ENCODE measurements at places on chromosomes 7 and 10.
A peak's percentile ranks its signal among the peaks of the same experiment; 100 is the strongest.

DNA sequence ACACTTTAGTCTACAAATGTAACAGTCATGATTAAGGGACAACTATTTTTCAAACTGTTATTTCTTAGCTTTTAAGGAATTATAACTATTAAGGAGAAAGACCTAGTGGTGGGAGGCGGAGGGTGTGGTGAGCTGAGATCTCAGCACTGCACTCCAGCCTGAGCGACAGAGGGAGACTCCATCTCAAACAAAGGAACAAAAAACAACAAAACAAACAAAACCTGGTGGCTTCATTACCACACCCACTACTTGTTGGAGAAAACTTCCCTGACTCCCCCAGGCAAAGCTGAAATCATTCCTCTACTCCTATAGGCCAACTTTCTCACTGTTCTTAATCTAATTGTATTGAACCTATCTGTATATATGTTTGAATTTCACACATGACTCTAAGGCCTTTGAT lies 3.2 kb downstream of the POLR1F start:
- no peak for DNase-seq

DNA sequence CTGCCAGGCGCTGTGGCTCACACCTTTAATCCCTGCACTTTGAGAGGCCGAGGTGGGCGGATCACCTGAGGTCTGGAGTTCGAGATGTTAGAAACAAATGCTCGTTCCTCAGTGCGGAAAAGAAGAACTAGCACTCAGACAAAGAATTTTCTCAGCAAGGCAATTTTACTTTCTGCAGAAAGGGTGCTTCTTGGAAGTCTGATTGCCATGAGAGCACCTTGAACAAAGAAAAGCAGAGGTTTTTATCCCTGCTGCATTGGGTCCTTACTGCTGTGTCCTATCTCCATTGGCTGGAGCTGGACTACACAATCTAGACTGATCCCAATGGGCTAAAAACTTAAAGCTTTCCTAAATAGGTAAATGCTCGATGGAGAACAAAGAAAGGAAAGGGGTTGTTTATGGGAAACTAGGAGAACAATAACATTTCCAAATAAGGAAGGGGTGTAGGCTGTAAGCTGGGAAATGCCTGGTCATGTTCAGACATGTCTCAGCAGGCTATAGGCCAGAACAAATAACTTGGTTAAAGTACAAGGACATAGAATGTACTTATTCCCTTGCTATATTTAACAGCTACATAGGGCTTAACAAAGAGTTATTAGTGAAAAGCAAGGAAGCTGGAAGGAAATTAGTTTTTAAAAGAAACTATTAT lies 26.1 kb upstream of the ACTR3B start:
- DNase-seq, result no peak

GRCh38 chr10:102312683-102313082 lies 67.4 kb downstream of the GBF1 start:
- DNase-seq, result no peak

DNA sequence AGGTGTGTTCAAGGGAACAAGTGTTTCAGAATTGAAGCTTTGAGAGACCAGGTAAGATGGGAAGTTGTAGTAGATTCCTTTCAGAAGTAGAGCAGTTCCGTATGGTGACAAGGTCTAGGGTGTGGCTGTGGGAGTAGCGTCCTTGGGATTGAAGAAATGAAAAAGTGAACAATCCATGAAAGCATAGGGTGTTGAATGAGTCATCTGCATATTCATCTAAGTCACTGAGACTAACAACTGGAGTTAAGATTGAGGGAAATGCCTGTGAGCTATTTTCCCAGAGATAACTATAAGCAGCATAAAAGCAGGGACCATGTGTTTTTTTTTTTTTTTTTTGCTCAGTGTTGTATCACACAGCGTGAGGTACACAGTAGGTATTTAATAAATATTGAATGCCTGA lies 134.8 kb downstream of the PHTF2 start:
- DNase-seq, result no peak

- no peak for DNase-seq
Measured at GRCh38 chr10:62873866-62874265, 57.7 kb upstream of the EGR2 start.

- no peak for DNase-seq
Measured at GRCh38 chr10:98492763-98493162, 46.0 kb upstream of the HPS1 start.

DNA sequence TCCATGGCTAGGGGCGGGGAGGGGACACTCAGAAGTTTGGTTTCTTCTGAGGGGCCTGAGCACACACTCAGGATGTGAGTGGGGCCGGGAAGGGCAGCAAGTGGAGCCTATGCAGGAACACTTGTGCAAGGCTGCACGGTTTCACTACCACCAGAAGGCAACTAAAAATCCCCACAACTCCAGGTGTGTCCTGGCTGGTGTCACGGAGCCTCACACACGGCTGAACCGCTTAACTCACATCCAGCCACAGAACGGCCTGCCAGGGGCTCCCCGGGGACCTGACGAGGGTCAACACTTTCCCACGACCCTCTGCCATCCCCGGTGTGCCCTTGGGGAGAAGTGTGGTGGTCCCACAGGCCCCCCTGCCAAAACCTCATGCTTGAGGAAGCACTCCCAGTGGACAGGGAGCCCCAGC lies 173.9 kb downstream of the ELFN1 start:
- no peak for DNase-seq

- no peak for DNase-seq
Measured at GRCh38 chr10:16231734-16232435, 204.9 kb upstream of the PTER start.

- DNase-seq, result no peak
Measured at GRCh38 chr7:147547252-147547897, 1043.2 kb upstream of the C7orf33 start.

DNA sequence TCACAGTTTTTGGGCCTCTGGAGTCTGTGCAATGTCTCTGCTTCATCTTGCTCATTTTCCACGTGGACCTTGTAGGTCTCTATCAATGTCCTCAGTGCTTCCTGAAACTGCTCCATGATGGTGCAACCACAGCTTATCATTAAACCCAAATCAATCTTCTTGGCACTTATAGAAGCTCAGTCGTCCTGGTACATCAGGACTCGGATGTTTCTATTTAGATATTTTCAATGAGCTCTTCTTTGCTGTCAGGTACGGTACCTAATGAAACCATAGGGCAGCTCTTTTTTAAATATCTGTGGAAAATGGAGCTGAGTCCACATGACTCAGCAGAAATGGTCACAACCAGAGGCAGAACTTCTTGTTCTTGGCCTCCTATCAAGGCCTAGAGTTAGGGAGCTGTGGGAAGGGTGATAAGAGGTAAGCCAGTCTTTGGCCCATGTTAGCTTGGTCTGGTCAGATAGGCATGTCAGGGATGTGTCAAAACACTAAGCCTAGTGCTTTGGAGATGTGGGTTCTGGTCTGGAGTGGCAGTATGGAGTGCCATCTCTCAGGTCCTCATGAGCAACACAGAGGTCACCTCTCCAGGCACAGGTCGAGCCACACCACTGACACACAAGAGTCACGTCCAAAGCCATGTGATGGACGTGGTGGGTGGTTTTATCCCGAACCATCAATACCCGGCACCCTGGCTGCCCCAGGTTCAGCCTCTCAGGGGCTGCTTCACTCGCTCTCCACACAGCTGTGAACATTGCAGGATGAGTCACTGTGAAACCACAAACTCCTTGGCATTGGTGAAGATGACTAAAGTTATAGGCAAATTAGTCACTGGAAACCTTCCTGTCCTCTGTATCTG lies 87.0 kb downstream of the TBXAS1 start:
- DNase-seq, result peak; percentile 40

DNA sequence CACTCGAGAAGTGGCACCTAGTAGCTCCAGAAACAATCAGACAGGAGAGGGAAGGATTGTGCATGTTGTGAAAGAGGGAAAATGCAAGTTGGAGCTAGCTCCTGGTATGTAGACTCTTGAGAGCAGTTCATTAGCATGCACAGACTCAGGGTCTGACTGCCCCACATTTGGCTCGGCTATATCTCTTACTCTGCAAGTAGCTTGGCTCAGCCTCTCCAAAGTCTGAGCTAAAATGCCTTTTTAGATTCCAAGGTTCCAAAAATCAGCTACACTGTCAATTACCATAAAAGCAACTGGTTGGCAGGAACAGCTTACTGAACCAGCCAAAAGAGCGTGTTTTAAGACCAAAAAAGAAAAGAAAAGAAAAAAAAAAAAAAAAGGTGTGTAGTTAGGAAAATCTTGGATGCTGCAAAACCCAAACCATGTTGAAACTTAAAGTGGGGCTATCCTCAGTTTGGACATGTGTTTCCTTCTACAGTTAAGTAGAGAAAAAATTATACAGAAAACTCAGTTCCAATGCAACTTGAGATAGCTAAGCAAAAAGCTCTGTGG lies 65.5 kb downstream of the MKX start:
- DNase-seq, result no peak

DNA sequence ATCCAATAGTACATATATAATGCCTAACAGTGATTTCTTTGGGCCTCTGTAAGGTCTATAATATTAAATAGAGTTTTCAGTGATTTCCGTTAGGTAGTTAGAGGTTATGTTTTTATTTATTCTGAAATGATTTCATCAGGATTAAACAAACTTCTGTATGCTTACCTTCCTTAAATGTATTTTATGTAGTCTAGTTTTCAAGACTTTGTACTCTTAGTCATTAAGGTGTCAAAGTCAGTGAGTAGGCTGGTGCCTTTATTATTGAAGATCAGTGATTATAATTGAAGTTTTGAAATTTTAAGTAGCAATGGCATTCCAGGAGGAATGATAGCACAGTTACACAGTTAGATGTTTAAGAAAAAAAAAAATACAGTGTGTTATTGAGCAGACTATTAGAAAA lies 20.7 kb downstream of the GNAI1 start:
- DNase-seq, result no peak

- DNase-seq, result no peak
Measured at GRCh38 chr10:31098046-31098445, 66.4 kb upstream of the ZNF438 start.

GRCh38 chr10:49615721-49616120 lies 1.9 kb downstream of the CHAT start:
- no peak for DNase-seq

- no peak for DNase-seq
Measured at GRCh38 chr7:157896774-157897555, 560.2 kb downstream of the DNAJB6 start.

DNA sequence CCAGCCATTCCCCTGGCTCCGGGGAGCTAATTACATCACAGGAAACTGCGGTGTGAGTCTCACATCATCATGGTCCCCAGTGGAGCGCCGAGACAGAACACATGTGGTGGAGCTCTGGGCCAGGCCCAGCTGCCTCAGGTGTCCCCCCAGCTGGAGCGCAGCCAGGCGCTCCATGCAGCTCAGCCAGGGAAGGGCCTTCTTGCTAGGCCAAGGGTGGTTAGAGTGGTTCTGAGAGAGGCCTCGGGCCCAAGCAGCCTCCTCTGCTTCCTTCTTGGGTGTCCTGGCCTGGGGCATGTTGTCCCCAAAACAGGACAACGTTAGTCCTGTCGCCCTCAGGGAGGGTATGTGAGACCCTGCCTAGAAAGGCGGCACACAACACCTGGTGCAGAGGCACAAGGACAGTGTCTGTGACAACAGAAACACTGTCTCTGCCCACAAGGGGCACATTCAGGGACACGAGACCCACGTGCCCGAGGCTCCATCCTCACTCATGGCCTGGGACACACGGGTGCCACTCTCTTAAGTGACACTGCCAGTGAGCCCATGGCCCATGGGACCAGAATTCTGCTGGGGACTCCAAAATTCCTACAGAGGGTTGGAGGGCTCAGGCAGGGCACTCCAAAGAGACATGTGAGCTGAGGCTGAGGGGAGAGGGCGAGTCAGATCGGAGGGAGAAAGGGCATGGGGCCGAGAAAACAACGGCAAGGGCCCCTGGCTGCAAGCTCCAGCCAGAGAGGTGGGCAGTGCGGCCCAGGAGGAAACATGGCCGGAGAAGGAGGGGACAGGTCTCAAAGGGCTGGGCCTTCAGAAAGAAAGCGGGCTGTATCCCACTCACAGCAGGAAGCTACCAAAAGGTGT lies 37.0 kb upstream of the RET start:
- no peak for DNase-seq

GRCh38 chr7:91267171-91267955 lies 3.1 kb downstream of the FZD1 start:
- DNase-seq, result no peak

DNA sequence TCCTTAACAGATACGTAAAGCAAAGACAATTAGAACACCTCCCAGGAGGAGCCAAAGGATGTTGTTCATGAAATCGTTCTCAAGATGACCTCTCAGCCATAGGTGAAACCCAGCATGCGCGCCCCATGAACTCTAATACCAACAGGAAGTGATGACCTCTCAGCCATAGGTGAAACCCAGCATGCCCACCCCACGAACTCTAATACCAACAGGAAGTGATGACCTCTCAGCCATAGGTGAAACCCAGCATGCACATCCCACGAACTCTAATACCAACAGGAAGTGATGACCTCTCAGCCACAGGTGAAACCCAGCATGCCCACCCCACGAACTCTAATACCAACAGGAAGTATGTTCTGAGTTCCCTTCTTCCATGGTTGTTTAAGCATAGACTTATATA lies 205.2 kb upstream of the ADARB2 start:
- no peak for DNase-seq

DNA sequence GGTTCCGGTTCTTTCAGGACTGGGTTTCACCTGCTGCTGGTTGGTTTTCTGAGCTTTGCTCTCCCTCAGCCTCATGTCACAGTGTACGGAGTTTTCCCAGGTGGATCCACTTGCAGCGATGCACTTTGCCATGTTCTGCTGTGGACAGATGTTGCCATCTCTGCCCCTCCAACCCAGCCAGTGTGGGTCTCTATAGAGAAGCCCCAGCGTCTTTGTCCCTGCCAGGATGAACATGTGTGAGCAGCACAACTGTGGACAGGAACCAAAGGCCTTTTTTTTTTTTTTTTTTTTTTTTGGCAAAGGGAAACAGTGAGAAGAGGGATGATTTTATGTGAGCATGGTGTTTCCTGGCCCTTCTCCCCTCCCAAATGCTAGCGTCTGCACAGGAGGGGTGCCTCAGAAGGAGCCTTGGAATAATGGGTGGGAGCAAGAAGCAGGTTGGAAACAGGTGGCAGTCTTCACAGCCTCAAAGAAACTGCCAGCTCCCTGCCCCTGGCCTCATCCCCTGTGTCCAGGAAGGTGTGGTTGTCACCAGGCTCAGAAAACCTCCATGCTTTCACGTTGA lies 106.5 kb downstream of the RPS24 start:
- no peak for DNase-seq

DNA sequence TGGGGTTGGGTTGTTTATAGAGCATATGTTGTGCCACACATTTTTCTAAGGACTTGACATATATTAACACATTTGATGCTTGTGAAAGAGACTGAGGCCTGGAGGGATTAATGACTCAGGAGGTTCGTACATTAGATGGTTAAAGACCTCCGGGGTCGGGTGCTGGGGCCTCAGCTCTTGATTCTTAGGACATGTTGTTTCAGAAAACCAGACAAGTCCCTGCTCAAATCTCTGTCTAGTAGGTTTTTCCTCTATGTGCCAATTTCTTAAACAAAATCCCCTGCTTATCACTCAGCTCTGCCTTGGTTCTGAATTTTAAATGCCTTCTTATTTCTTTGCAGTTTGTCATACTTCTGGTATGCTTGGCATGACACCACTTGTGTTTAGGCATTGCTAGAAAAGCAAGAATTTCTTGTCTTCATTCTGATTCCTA lies 5.8 kb downstream of the UPP1 start:
- DNase-seq, result no peak

- no peak for DNase-seq
Measured at GRCh38 chr7:120431016-120431415, 158.0 kb downstream of the KCND2 start.
